IMR-90 (cell line): ENCODE measurements at places on chromosomes 1 and 21. TPM values are rescaled to one million over a fixed set of nuclear protein-coding genes. Genes with fewer than 3 reads are reported as not detected.

- no peak overlapping the region for H3K27ac ChIP-seq
- no peaks in the 10 kb centered on the region for H3K4me1 ChIP-seq
- no peaks in the 10 kb centered on the region for H3K27me3 ChIP-seq
- H3K4me3 ChIP-seq, result no peak overlapping the region
Measured at GRCh38 chr1:73662526-73662925, 535.5 kb downstream of the LRRIQ3 start.

GRCh38 chr1:54297596-54298283 lies 97.8 kb downstream of the MRPL37 start:
- DNase-seq, result no peak
- H3K4me1 ChIP-seq, result peaks cover 32% of the 10 kb centered on the region
- no peaks in the 10 kb centered on the region for H3K36me3 ChIP-seq
- H3K27ac ChIP-seq, result no peak overlapping the region

GRCh38 chr1:89530444-89531089 lies 5.9 kb downstream of the LRRC8B start:
- no peak for DNase-seq
- no peaks in the 10 kb centered on the region for H3K36me3 ChIP-seq
- H3K27ac ChIP-seq, result no peak overlapping the region
- H3K4me3 ChIP-seq, result no peak overlapping the region
- H3K4me1 ChIP-seq, result no peaks in the 10 kb centered on the region

Gene NBPF10
- 1.1 and 1.4 TPM in 2 replicates for total RNA-seq

- no peak overlapping the region for H3K4me3 ChIP-seq
- no peak for DNase-seq
- H3K4me1 ChIP-seq, result no peaks in the 10 kb centered on the region
- H3K36me3 ChIP-seq, result no peaks in the 10 kb centered on the region
- peaks cover 21% of the 10 kb centered on the region for H3K27me3 ChIP-seq
- no peak overlapping the region for H3K27ac ChIP-seq
Measured at GRCh38 chr21:41598561-41599431, 90.8 kb upstream of the TMPRSS2 start.

DNA sequence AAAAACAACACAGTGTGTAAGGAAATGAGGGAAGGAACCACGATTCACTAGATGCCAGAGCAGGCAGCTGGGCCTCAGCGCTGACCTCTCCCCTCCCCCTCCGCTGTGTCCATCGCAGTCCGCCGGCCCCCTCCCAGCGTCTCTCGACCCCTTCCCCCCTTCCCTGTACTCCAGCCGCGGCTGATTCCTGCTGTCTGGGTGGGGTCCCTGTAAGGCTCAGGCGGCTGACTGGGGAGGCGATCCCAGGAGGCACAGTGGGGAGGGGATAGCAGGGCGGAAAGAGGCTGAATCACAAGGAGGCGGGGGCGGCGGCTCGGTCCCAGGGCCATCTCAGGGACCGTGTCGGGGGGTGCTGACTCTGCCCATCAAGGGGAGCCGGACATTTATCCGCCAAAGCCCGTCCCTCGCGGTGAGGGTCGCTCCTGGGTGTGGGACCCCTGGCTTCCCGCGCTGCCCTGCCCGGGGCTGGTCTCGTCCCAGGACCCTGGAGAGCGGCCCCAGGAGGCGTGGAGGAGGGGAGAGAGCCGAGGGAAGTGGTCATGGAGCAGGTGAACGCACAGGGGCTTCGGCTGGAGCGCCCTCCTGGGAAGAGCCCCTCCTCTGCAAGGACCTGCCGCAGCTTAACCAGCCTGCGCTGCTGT lies 241.9 kb downstream of the PTPRU start:
- peaks cover 6% of the 10 kb centered on the region for H3K27me3 ChIP-seq
- DNase-seq, result no peak
- no peak overlapping the region for H3K27ac ChIP-seq
- no peaks in the 10 kb centered on the region for H3K36me3 ChIP-seq
- no peak overlapping the region for H3K4me3 ChIP-seq

- H3K4me3 ChIP-seq, result no peak overlapping the region
- H3K36me3 ChIP-seq, result no peaks in the 10 kb centered on the region
- no peak for DNase-seq
- no peaks in the 10 kb centered on the region for H3K4me1 ChIP-seq
- no peak overlapping the region for H3K27ac ChIP-seq
Measured at GRCh38 chr1:46761740-46762139, 37.1 kb upstream of the CYP4B1 start.

Gene SPATA45
- not detected in 2 replicates for total RNA-seq

GRCh38 chr1:1892079-1892762 lies 1.3 kb upstream of the GNB1 start:
- H3K27me3 ChIP-seq, result no peaks in the 10 kb centered on the region
- no peak for DNase-seq
- peak overlapping the region; percentile 92 for H3K27ac ChIP-seq
- H3K36me3 ChIP-seq, result no peaks in the 10 kb centered on the region

DNA sequence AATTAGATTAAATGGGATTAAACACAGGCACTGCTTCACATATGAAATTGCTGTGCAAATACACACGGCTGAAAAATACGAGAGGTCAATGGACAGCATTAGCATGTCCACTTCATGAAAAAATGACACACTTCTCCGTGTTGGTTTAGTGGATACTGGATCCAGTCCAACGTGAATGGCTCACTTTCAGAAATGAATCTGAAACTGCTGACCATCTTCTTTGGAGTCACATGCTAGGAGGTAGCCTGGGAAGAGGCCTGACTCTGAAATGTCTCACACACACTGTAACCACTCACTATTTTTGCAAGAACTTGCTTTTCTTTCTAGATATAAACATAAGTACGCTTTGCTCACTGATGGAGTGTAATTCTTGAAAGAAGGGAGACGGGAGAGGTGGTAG lies 127.3 kb downstream of the HLCS start:
- H3K4me3 ChIP-seq, result no peak overlapping the region
- peak; percentile 91 for DNase-seq
- peaks cover 15% of the 10 kb centered on the region for H3K4me1 ChIP-seq
- H3K27me3 ChIP-seq, result no peaks in the 10 kb centered on the region
- peak overlapping the region; percentile 6; the same call in 1 of the 2 replicates for H3K27ac ChIP-seq
- no peaks in the 10 kb centered on the region for H3K36me3 ChIP-seq

GRCh38 chr1:246680696-246681130 lies 43.5 kb upstream of the SCCPDH start:
- H3K27me3 ChIP-seq, result no peaks in the 10 kb centered on the region
- no peak overlapping the region for H3K4me3 ChIP-seq
- no peaks in the 10 kb centered on the region for H3K36me3 ChIP-seq
- H3K4me1 ChIP-seq, result peaks cover 4% of the 10 kb centered on the region; the same call in 1 of the 2 replicates

DNA sequence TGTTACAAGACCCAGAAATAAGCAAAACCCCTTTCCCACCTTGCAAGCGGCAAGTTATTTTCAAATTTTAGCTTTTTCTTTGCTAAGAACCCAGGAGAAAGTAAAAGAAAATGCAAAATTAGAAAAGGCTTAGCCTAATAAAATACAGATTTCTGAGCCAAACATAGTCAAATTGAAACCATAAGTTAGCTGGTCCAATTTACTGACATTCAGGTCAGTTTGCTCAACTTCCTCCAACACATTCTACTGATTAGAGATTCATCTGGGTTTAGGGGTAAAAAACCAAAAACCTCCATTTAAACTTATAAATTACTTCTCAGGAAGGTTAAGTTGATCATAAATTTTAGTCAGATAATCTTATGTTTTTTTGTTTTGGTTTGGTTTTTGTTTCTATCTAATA lies 701.8 kb upstream of the CXADR start:
- H3K36me3 ChIP-seq, result no peaks in the 10 kb centered on the region
- no peak for DNase-seq
- no peaks in the 10 kb centered on the region for H3K4me1 ChIP-seq

DNA sequence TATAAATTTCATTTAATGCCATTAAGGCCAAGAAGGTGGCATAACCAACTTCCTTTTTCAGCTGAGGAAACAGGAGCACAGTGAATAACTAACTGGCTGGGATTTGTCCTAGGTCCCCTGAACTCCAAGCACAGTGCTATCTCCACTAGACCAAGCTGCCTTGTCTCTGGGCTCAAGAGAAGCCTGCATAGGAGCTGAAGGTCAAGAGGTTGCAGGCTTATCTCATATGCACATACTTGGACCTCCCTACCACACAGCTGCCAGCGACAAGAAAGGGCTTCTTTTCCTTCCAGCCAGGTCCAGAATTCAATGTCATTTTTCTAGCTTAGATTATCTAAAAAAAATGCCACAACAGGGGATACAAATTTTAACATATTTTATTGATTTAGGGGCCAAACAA lies 27.1 kb downstream of the AK2 start:
- H3K27me3 ChIP-seq, result no peaks in the 10 kb centered on the region
- DNase-seq, result no peak

DNA sequence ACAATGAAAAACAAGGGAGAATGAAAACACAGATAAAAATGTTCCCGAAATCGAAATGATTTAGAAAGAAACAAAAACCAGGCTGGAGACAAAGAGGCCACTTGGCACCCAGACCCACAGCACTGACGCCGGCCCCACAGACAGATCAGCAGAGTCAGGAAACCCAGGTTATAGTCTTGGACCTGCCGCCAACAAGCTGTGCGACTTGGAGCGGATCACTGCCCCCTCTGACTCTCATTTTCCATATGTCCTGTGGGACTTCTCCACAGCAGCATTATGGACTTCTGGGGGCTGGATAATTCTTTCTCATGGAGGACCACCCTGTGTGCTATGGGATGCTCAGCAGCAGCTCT lies 72.4 kb downstream of the MATN1 start:
- no peaks in the 10 kb centered on the region for H3K4me1 ChIP-seq
- no peak overlapping the region for H3K4me3 ChIP-seq
- no peaks in the 10 kb centered on the region for H3K36me3 ChIP-seq
- no peak overlapping the region for H3K27ac ChIP-seq
- no peak for DNase-seq

- H3K4me1 ChIP-seq, result no peaks in the 10 kb centered on the region
- H3K36me3 ChIP-seq, result no peaks in the 10 kb centered on the region
- no peaks in the 10 kb centered on the region for H3K27me3 ChIP-seq
- no peak overlapping the region for H3K27ac ChIP-seq
Measured at GRCh38 chr1:177589166-177589565, 380.7 kb downstream of the SEC16B start.

- H3K27me3 ChIP-seq, result no peaks in the 10 kb centered on the region
- H3K36me3 ChIP-seq, result no peaks in the 10 kb centered on the region
- peak; percentile 35 for DNase-seq
- no peak overlapping the region for H3K27ac ChIP-seq
Measured at GRCh38 chr1:163275222-163275621, 46.5 kb upstream of the NUF2 start.

DNA sequence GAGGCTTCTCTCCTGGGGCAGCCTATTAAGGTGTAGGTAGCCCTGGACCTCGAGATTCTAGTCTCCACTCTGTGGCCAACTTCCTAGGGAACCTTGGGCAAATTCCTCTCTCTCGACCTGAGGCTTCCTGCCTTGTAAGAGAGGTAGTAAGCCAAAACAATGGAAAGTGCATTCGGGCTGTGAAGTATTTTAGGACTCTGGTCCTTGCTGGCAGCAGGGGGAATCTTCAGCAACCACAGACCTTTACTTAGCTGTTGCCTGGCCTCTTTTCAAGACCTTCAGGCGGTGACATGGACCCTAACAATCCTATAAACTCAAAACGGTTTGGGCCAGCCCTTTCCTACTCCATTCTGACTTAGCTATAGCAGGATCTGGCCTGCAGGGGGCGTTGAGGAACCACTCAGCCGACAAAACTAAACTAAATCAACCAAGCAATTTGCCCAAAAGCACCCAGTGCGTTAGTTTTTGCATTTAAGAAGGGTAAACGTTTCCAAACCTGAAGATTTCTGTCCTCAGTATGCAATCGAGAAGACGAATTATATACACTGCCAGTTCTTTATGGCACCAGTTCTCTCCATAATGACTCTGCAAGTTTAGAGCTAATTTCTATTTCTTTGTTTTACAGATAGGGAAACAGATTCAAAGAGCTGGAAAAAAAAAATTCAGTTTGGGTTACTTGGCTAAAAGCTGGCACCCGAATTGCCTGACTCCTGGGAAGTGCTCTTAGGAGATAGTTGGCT lies 10.9 kb upstream of the SESN2 start:
- peak overlapping the region; percentile 16; the same call in 1 of the 2 replicates for H3K4me3 ChIP-seq
- no peaks in the 10 kb centered on the region for H3K36me3 ChIP-seq
- DNase-seq, result peak; percentile 80

Gene TSACC
- total RNA-seq, result not detected in 2 replicates

GRCh38 chr1:50531601-50532000 lies 108.4 kb upstream of the DMRTA2 start:
- H3K4me1 ChIP-seq, result peaks cover 2% of the 10 kb centered on the region; the same call in 1 of the 2 replicates
- no peaks in the 10 kb centered on the region for H3K36me3 ChIP-seq
- DNase-seq, result peak; percentile 41
- H3K4me3 ChIP-seq, result no peak overlapping the region

Gene HENMT1
- 0.28 and 0.54 TPM in 2 replicates for total RNA-seq

DNA sequence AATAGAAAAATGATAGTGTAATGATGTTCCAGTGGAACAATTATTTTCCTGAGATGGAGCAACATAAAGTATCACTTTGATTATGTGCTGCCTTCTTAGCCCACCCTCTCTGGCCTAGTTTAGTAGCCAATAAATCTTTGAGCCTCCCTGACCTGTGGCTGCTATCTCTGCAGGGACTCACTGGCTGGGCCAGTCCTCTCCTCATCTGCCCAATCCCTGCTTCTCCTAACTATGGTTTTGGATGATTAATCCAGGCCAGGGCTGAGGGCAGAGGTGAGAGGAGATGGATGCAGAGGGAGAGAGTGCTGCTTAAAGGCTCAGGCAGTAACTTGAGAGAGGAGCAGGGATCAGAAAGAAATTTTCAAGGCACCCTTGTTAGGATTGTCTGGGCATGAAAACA lies 89.0 kb upstream of the CD34 start:
- no peaks in the 10 kb centered on the region for H3K4me1 ChIP-seq
- H3K27me3 ChIP-seq, result peaks cover 14% of the 10 kb centered on the region
- no peak for DNase-seq
- no peak overlapping the region for H3K27ac ChIP-seq
- H3K36me3 ChIP-seq, result no peaks in the 10 kb centered on the region
- H3K4me3 ChIP-seq, result no peak overlapping the region

DNA sequence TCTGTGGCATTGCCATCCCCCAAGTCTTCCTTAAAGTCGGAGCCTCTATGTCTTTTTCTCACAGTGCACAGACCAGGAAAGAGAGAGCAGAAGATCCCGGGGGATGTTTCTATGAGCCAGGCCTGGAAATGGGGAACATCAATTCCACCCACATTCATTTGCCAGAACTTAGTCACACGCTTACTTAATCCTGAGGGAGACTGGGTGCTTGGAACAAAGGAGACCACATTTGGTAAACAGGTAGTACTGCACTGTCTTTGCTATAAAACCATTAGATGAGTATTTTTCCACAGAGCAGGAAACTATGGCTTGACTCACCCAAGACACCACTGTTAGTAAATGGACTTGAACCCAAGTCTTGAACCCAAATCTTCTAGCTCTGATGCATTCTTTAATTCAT lies 60.7 kb upstream of the CTTNBP2NL start:
- no peaks in the 10 kb centered on the region for H3K36me3 ChIP-seq
- H3K4me3 ChIP-seq, result no peak overlapping the region
- peaks cover 37% of the 10 kb centered on the region for H3K27me3 ChIP-seq
- no peaks in the 10 kb centered on the region for H3K4me1 ChIP-seq
- DNase-seq, result peak; percentile 4

Gene COL16A1
- 28.6 and 34.2 TPM in 2 replicates for total RNA-seq

GRCh38 chr1:119516247-119516646 lies 9.2 kb downstream of the HSD3B1 start:
- no peak overlapping the region for H3K27ac ChIP-seq
- DNase-seq, result no peak
- no peaks in the 10 kb centered on the region for H3K4me1 ChIP-seq
- no peak overlapping the region for H3K4me3 ChIP-seq
- H3K36me3 ChIP-seq, result no peaks in the 10 kb centered on the region
